ENCODE measurements at places on chromosomes 7 and 10.
A peak's percentile ranks its signal among the peaks of the same experiment; 100 is the strongest.

DNA sequence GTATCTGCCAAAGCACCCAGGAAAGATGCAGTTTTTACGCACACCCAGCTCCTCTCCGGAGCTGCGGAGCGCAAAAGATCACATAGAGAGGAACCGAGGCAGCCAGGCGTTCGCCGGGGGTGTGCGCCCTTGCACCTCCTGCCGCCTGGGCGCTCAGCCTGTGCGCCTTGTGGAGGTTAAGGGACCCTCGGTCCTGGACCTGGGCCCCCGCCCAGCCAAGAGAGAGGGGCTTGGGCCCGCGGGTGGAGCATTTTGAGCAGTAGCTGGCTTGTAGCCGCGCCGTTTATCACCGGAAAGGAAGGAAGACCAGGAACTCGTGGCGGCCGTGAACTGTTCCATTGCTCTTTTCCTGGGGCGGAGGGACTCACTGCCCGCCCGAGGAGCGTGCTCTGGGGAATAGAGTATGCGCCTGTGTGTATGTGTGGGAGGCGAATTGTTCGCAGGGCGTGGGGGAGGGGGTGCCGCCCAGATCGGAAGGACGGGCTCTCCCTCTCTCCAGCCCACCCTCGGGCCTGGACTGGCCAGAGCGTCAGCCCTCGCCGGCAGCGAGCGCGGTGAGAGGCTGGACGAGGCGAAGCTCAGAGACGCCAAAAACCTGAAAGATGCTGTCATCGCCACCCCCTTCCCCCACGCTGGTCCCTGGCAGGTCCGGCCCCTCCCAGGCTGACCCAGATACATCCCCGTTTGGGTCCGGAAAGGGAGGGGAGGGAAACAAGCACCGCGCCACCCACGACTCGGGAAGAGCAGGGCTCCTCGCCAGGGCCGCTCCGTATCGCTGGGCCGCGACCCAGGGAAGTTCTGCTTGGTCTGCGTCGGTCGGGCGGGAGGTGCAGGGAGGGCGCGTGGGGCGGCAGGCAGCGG lies 1.2 kb upstream of the WNT2 start:
- peak; percentile 59 for DNase-seq

DNA sequence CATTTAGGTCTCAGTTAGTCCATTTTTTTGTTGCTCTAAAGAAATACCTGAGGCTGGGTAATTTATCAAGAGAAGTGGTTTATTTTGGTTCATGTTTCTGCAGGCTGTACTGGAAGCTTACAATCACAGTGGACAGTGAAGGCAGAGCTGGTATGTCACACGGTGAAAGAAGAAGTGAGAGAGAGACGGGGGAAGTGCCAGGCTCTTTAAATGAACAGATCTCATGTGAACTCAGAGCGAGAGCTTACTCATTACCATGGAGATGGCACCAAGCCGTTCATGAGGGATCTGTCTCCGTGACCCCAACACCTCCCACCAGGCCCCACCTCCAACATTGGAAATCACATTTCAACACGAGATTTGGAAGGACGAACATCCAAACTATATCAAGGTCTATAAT lies 18.9 kb upstream of the PNLIPRP3 start:
- DNase-seq, result no peak

- peak; percentile 67 for DNase-seq
Measured at GRCh38 chr10:23065181-23065948, 30.0 kb upstream of the MSRB2 start.

GRCh38 chr7:159022238-159022993 lies 122.3 kb downstream of the VIPR2 start:
- DNase-seq, result no peak

DNA sequence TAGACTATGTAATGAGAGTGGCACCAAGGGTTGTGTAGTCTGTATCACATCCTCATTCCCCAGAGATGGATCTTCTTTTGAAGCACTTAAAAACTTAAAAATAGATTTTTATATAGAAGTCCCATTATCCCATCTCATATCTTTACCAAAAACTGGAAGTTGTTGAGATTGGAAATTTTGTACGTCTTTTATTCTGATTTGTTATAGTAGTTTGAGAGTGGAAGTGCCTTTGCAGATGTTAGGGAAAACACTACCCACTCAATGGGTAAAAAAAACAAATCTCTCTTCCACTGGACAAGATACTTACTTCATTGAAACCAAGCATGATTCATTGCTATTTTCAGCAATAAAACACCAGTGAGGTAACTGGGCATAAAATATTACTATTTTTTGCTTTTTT lies 184.4 kb downstream of the MACC1 start:
- DNase-seq, result no peak

DNA sequence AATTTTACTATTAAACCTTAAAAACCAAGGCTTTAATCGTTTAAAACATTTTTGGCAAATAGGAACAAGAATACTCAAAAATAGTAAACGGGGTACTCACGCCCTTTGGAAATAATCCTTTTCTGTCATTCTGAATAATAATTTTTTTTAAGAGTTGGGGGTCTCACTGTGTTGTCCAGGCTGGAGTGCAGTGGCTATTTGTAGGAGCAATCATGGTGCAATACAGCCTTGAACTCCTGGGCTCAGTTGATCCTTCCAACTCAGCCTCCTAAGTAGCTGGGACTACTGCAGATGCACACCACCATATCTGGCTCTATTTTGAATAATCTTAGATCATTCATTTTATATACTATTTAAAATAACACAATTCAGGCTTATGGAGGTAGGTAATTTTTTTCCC lies 24.9 kb downstream of the LUC7L2 start:
- DNase-seq, result no peak

- DNase-seq, result peak; percentile 32
Measured at GRCh38 chr10:133378251-133379096, 588 bp upstream of the PAOX start.

DNA sequence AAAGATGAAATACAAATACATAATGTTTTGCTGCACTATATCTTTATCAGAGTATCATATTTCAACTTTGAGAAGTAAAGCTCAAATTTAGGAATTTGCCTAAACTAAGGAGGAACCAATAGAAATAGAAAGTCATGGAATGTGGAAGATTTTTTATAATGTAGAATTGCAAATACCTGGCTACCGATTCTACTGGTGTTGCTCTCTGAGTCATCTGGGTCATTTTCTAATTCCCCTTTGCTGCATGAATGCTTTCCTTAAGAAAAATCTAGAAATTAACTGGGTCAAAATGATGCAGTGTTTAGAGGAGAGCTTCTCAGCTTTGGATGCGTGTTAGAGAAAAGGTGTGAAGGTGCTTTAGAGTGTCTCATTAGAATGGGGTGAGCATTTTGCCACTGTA lies 568.9 kb upstream of the ANKRD30A start:
- DNase-seq, result no peak

DNA sequence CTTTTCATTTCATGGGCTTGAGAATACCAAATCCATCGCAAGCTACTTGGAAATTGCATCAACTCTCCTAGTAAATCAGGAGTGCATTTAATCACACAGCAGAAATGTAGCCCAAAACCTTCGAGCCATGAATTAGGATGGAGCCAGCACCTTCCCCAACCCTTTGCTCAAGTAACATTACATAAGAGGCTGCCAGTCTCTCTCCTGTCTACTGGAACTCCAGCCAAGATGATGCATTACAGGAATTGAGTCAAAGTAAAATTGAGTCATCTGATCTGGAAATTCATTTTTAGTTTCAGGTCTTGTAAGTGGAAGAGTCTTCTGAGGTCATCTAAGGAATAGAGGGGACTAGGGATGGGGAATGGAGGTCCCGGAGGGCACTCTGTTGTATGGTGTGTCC lies 69.7 kb upstream of the FHIP2A start:
- peak; percentile 61 for DNase-seq

DNA sequence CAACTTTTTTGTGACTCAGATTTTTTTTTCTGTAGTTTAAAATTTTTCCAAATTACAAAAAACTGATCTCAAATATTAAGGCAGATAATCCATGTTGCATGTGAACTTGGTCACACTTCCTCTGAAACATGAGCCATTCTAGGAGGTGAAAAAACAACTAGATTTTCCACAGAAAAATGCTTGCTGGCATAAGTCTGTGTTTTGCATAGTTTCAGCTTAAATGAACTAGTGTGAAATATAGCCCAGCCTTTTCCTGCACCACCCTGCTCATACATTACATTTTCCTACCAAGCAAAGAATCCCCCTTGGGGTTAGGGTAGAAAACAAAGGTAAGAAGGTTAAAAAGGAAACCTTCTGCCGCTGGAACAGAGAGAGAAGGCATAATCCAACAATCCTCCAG lies 48.2 kb downstream of the SLC25A13 start:
- DNase-seq, result no peak

- DNase-seq, result no peak
Measured at GRCh38 chr7:55112056-55112455, 93.2 kb downstream of the EGFR start.

DNA sequence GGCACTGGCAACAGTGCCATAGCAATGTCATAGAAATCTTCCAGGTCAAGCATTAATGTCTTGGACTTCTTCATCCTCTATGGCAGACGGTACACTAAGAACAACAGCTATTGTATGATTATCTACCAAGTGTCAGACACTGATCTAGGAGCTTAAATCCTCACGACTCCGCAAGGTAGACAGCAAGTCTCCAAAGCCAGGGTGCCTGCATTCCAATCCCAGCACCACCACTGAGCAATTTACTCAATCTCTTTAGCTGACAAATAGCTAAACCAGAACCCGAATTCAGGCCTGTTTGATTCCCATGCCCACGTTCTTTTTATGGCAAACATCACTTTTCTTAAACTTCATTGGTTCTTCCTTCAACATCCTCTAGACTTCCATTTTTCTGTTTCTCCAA lies 31.8 kb downstream of the DNMBP start:
- DNase-seq, result no peak

DNA sequence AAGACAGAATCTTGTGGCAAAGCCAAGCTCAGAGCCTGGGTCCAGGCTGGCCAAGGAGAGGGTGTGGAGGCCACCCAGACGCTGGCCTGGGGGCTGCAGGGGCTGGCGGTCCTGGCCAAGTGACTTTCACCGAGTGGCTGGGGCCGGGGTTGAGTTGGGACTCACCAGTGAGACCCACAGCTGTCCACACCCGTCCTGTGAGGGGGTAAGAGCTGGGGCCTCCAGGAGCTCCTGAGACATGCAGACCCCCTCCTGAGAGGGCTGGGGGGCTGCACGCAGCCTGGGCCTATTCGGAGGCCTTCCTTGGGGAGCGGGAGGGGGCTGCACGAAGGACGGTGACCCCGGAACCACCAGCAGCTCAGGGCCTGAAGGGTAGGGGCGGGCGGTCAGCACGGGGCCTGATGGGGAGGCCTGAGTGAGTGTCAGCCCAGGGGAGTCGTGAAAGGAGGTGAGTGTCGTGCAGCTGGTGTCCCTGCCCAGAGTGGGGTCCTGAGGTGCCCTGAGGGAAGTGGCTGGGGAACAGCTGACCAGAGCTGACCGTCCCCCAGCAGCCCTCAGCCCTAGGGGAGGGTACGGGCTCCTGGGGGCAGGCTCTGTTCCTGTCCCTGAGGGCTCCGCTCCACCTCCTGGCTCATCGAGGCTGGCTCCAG lies 100.9 kb downstream of the FOXL3 start:
- DNase-seq, result no peak

DNA sequence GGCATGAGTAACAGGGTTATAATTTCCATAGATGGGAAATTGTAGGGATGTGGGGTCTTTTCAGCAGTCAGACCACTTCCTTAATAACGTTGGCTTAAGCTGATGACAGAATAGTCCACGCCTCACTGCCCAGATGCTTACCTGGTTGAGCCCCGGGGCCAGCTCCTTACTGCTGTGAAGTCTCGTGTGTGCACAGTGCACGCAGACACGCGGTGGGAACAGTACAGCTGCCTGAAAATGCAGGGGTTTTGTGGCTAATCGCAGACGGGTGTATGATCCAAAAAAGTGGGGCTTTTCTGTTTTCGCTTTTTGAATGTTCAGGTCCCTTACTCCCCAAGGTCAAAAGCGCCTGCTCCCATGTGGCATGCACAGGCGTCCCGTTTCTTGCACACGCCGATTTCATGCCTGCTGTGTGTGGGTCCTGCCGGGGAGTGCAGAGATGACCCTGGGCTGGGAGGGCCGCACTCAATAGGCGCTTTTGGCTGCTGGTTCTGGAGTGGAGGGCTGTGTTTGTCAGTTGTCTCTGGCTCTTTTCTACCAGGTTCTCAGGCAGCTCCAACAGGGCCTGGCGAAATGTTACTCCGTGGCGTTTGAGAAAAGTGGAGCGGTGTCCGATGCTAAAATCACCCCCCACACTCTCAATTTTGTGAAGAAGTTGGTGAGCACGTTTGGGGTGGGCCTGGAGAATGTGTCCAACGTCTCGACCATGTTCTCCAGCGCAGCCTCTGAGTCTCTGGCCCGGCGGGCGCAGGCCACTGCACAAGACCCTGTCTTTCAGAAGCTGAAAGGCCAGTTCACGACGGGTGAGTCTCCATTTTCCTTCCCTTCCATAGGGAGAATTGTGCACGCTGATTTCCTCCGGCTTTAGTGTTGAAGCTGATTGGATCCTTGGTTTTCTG lies 116.0 kb downstream of the TRRAP start:
- no peak for DNase-seq

DNA sequence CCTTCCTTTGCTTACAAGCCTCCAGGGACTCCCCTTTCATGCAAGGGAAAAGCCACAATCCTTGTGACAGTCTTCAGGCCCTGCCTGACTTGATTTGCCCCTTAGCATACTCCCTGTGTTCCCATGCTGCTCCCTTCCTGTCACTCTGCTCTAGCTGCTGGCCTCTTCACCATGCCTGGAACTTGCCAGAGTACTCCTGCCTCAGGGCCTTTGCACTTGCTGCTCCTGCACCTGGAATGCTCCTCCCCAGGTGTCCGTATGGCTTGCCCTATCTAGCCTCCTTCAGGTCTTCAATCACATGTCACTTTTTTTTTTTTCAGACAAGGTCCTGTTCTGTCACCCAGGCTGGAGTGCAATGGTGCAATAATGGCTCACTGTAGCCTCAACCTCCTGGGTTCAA lies 22.8 kb upstream of the GOLGA7B start:
- no peak for DNase-seq

DNA sequence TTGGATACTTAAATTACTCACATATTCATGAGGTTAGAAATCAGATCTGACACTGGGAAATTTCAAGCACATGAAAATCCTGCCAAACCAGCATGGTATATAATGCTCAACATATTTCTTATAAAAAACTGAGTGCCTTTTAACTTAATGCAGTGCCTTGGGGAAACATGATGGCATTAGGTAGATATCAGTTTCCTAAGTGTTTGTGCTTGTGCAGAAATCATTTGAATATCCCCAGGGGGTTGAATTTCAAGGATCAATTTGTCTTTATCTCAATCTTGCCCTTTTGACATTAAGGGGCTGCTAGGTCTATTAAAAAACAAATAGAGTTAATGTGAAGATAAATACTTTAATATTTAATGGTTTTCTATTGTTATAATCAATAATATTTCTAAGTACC lies 396.3 kb downstream of the SORCS1 start:
- no peak for DNase-seq

GRCh38 chr10:45255706-45256105 lies 59.7 kb downstream of the OR13A1 start:
- DNase-seq, result no peak

- DNase-seq, result peak; percentile 15
Measured at GRCh38 chr10:110226926-110227641, 19.7 kb downstream of the MXI1 start.
